ENCODE measurements at places on chromosomes 5 and 9. TPM values are rescaled to one million over a fixed set of nuclear protein-coding genes. Genes with fewer than 3 reads are reported as not detected.

YTHDC2 gene
- 11.0 TPM for total RNA-seq

- no peaks in the 10 kb centered on the region for H3K4me1 ChIP-seq
- no peaks in the 10 kb centered on the region for H3K36me3 ChIP-seq
- DNase-seq, result no peak
- H3K27me3 ChIP-seq, result no peaks in the 10 kb centered on the region
- no peak overlapping the region for H3K4me3 ChIP-seq
Observed at GRCh38 chr9:114691956-114692295, 9.9 kb upstream of the TEX48 start.

DNA sequence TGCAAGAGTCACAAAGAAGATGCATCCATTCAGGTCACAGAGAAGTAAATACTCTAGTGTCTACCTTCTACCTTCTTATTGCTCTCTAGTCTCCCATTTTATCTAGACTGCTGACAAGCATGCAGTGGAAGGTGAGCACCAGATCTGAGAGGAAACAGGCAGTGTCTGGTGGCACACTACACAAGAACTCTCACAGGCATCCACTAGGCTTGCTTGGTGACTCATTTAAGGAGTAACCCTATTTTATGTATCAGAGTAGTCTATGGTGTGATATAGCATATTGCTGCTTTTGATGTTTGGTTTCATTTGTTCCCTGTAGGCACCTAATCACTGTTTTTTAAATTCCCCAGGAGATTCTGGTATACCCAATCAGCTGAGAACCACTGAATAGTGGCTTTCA is 1.6 kb upstream of the THBS4 start:
- H3K27me3 ChIP-seq, result peaks cover 44% of the 10 kb centered on the region
- DNase-seq, result no peak
- no peak overlapping the region for H3K4me3 ChIP-seq
- H3K36me3 ChIP-seq, result no peaks in the 10 kb centered on the region
- no peaks in the 10 kb centered on the region for H3K4me1 ChIP-seq
- no peak overlapping the region for H3K27ac ChIP-seq

GRCh38 chr5:150789943-150790611 is 11.5 kb downstream of the SMIM3 start:
- H3K36me3 ChIP-seq, result no peaks in the 10 kb centered on the region
- H3K4me3 ChIP-seq, result no peak overlapping the region
- peaks cover 3% of the 10 kb centered on the region for H3K4me1 ChIP-seq
- no peaks in the 10 kb centered on the region for H3K27me3 ChIP-seq
- DNase-seq, result peak; percentile 38

DNA sequence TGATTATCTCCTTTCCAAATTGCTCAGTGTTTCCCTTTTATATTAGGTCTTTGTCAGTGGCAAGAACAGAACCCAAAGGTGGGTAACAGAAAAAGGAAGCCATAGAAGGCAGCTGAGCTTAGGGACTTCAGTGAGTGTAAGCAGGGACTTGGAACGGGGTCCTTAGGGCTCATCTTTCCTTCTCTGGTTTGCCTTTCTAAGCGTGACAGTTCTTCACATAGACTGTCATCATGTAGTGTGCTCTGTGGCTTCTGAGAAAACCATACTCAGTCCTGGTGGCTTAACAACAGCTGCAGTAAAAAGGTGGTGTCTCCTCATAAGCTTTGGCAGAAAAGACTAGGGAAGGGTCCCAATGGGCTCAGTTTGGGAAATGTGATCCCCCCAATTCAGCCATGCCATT is 108.8 kb downstream of the SLC12A2 start:
- H3K4me1 ChIP-seq, result peaks cover 14% of the 10 kb centered on the region
- H3K36me3 ChIP-seq, result no peaks in the 10 kb centered on the region
- DNase-seq, result no peak
- H3K27ac ChIP-seq, result peak overlapping the region; percentile 88
- H3K27me3 ChIP-seq, result no peaks in the 10 kb centered on the region

GRCh38 chr5:178371362-178372111 is 138.9 kb upstream of the PHYKPL start:
- H3K4me1 ChIP-seq, result peaks cover 4% of the 10 kb centered on the region
- peak; percentile 44 for DNase-seq
- H3K27me3 ChIP-seq, result no peaks in the 10 kb centered on the region
- H3K36me3 ChIP-seq, result no peaks in the 10 kb centered on the region
- no peak overlapping the region for H3K4me3 ChIP-seq

DNA sequence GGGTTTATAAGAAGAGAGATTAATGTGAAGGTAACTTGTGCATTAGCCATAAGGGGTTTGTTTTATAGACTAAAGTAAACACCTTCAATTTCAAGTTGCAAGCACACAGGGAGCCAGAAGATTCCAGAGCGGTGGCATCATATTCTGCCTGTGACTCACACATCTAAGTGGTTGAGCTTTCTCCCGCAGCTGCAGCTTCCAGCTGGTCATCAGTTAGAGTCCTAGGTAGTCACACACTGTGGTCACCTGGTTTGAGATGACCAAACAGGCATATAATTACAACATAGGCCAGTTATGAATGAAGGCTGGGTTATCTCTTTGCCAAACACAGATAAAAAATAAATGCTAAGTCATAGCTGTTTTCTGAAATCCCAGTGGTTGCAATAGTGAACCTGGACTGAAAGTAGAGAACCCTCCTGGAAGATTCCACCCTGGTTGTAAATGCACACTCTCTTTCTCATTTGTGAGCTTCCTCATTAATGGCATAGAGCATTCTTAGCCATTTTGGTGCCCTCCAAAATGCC is 171.3 kb downstream of the GDNF start:
- H3K27ac ChIP-seq, result peak overlapping the region; percentile 93
- H3K36me3 ChIP-seq, result no peaks in the 10 kb centered on the region
- H3K27me3 ChIP-seq, result no peaks in the 10 kb centered on the region

SOX30 gene
- not detected for total RNA-seq

All from psoas muscle (tissue), 8 donors.